ENCODE measurements at places on chromosomes 1 and 21.

GRCh38 chr1:12636098-12636950 lies 7.6 kb upstream of the AADACL4 start:
- DNase-seq, result no peak

- no peak for DNase-seq
Measured at GRCh38 chr1:156690675-156691036, 13.4 kb upstream of the NES start.

DNA sequence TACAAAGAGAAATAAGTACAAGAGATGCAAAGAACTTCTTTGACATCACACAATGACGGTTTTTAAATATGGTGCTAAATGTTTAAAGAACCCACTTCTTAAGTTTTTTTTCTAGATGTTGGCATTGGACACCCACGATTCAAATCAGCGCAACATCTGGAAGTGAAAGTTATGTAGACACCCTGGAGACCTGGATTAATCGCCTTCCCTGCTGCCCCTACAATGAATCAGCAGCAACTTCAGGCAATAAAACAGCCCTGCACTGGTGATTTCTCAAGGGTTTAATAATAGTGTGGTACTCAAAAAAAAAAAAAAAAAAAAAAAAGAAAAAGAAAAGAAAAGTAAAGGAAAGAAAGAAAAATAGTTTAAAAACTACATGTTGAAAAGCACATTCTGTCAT lies 248.3 kb downstream of the NUF2 start:
- DNase-seq, result no peak

DNA sequence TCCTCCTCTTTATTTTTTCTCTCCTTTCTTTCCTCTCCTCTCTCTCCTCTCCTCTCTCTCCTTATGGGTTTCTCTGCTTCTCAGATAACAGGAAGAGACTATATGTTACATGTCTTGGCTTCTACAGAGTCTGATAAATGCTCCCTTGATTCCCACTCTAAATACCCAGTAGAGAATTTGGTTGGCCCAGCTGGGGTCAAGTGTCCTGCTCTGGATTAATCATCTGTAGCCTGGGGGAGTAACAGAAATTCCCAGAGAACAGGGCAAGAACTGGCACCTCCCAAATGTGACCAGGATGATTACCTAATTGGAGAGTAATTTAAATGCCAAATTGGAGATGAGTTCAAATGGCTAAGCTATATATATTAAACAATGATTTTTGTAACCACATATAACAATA lies 146.1 kb upstream of the LMO4 start:
- DNase-seq, result no peak

DNA sequence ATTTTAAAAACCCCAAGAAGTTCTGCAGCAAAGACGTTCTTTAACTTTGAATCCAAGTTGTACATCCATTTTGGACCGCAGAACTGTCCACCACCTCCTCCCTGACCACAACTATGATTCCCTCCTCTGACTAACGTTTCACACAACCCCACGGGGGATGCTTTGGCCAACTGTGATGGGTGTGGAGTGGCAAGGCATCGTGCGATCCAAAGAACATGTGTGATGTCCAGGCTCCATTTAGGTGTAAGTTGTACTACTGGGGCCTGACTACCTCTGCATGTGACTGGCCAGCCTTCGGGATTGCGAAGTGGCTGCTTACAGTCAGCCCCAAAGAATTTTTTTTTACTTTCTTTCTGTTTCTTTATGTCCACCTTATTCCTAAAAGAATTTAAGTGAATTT lies 6.7 kb downstream of the KCNJ15 start:
- DNase-seq, result no peak

- no peak for DNase-seq
Measured at GRCh38 chr1:106880226-106880625, 176.2 kb upstream of the PRMT6 start.

GRCh38 chr21:15282665-15283064 lies 217.9 kb upstream of the NRIP1 start:
- no peak for DNase-seq

DNA sequence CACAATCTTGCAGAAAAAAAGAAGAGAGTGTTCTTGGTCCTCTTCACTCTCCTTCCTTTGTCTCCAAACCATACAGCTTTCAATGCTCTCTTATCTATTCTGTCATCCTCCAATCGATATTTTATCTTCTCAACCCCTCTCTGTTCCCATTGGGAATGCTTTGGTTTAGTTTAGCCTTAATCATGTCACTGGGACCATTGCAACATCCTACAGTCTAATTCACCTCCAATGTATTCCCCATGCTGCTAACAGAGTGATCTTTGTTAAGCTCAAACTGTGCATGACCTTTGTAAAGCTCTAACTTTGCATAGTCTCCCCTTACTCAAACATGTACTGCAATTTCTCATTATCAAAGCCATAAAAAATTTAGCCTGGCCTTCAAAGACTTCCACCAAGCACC lies 2.9 kb downstream of the MPL start:
- DNase-seq, result no peak

- no peak for DNase-seq
Measured at GRCh38 chr1:235952950-235953615, 86.4 kb upstream of the LYST start.

GRCh38 chr1:244896550-244896949 lies 32.2 kb upstream of the HNRNPU start:
- no peak for DNase-seq

DNA sequence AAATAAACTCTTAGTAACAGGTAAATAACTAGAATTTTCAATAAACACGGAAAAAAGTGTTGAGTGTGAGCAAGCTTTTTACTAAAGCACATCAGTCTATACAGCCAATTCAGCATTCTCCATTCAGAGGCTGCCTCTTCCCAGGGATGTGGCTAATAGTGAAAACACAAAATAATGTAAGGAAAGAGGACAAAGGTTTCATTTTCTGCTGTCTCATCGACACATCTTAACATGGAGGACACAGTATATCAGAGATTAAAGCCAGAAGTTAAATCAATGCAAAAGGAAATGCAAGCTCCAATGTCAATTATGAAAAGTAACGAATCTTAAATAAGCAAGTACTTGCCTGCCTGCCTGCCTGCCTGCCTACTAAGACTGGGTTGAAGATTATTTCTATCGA lies 43.2 kb downstream of the LUZP1 start:
- no peak for DNase-seq

DNA sequence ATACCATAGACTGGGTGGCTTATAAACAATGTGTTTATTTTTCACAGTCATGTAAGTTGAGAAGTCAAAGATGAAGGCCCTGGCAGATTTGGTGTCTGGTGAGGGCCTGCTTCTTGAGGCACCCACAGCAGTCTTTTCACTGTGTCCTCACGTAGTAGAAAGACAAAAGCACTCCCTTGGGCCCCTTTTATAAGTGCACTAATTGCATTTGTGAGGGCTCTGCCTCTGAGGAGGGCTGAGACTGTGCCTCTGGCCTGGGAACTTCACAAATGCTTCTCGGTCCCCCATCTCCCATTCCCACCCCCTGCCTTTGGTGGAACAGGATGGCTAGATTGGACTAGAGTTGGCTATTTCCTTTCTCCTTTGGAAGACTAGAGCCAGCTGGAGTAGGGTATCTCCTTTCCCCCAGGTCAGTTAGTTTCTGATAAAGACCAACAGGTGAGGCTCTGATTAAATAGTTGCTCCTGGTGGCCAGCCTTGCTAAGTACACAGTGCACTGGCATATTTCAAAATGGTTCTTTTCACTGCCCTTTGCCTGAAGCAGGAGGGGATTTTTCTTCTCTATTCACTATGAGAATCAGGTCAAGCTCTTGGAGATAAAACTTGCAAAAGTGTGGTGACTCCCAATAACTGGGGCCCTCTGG lies 82.9 kb downstream of the PLPPR4 start:
- DNase-seq, result no peak

GRCh38 chr1:26408604-26409003 lies 2.0 kb upstream of the LIN28A start:
- peak; percentile 89 for DNase-seq

DNA sequence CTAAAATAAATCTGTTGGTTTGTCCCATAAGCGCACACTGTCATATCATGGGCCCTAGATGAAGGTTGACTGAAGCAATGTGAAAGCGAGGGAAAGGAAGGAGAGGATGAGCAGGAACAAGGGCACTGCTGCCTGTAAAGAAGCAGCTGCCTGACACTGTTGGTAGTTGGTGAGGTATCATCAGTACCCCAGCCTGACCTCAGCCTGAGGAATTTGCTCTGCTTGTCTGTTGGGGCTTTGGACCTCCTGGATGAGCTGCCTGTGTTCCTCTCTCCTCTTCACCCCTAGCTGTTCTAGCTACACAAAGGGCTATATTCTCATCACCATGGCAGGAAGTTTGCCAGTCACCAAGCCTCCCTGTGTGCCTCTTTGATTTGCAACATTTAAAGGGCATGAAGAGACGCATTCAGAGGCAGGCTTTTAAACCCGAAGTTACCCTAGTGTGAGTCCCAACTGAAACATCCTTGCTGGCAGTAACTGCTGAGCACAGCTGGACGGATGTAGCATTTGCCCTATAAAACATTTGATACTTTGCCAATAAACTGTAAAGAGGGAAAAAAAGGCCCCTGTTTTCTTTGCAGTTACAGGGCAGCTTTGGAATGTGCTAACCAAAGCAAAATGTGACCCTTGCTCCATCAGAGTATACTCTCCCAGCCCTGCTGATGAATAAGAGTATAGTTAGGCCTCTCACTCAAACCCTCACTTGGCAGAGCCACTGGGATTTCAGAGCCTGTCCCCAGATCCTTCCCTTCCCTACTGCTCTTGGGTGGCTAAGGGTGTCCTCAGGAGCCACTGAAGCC lies 22.2 kb upstream of the SPATA6 start:
- DNase-seq, result no peak

DNA sequence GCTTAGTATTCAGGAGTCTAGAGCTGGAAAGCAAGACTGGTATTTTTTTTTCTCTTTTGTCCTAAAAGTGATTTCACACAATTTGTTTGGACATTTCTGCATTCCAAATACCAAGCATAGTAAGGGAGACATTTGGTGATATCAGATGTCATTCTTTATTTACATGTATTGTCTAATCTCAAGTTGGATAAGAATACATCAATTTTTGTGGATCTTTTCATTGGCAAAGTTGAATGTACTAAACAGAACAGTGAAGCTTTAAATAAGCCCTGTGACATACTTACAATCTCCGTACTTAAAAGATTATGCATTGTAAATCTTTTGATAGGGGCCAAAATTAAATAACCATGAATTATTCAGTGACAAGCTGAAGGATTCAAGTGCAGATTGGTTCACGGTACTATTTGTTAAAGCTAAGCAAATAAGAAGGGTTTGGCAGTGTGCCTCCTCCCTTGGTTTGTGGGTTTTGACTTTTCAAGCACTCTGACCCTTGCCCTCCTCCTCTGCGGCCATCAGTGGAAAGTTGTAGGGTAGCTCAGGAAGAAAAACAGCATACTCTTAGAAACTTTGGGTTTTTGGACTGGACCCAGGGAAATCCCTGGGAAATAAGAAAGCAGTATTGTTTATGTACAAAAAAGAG lies 663.7 kb downstream of the ADGRL2 start:
- DNase-seq, result no peak

DNA sequence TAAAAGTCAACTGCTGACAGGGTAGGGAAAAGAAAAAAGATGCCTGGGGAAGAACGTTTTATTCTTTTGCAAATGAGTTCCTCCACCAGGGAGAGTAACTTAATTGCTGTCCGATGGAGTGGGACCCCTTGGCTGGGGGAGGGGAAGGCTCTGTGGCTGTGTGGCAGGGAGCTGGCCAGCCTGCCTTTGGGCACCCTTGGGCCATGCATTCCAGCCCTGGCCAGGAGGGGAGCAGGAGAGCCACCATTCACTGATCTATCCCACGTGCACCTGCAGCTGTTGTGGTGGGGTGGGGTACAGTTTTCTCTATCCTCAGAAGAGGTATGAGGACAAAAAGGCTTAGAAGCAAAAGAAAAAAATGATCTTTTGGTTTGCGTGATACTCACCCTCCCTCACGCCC lies 116.9 kb downstream of the KCNK1 start:
- peak; percentile 43 for DNase-seq

GRCh38 chr1:10753299-10753698 lies 43.1 kb downstream of the CASZ1 start:
- no peak for DNase-seq

DNA sequence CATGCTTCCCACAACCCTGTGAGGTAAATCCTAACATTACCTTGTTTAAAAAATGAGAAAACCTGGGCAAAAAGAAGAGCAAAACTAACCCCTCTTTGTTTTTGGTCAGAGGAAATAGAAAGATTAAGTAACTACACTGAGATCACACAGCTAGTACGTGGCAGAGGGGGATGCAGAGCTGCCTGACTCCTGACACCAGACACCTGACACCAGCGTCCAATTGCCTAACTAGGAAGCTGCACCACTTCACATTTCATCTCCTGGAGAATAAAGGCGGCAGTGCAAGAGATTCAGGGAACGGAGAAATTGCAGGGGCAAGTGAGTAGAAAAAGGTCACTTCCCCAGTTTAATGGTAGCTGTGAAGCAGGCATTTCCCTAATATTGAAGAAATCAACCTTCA lies 229.3 kb upstream of the PTBP2 start:
- no peak for DNase-seq

GRCh38 chr1:64505944-64506655 lies 36.2 kb downstream of the CACHD1 start:
- no peak for DNase-seq

- DNase-seq, result no peak
Measured at GRCh38 chr1:59678040-59678439, 136.7 kb upstream of the HOOK1 start.

DNA sequence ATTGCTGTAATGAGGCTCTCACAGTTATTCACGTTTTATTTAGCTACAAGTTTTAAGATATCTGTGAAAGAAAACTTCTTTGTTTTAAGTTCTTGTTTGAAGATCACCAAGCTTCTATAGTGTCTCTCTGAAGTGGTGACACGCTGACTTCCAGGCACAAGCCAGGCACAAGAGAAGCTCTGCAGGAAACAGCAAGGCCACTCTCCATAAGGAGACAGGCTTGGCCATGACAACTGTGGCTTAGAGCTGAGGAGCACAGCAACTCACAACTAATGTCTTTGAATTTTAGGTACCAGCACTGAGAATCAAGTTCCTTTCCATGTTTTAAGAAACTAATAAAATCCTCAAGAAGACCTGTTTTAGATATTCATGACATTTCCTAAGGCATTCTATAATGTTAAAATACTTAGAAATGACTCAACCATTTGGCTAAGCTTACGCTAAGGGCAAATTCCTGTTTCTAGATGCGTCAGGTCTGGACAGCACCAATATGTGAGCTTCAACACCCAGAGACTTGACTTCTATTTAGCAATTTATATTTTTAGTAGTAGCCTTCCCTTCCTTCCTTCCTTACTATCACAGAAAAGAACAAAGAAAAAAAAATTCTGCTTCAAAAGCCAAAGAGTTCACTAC lies 40.2 kb downstream of the APP start:
- no peak for DNase-seq

- DNase-seq, result no peak
Measured at GRCh38 chr1:200035397-200035955, 8.0 kb downstream of the NR5A2 start.
